ENCODE measurements at places on chromosomes 7 and 10.

GRCh38 chr7:74625446-74625845, 32.1 kb upstream of the GTF2I start:
- no peak for DNase-seq

DNA sequence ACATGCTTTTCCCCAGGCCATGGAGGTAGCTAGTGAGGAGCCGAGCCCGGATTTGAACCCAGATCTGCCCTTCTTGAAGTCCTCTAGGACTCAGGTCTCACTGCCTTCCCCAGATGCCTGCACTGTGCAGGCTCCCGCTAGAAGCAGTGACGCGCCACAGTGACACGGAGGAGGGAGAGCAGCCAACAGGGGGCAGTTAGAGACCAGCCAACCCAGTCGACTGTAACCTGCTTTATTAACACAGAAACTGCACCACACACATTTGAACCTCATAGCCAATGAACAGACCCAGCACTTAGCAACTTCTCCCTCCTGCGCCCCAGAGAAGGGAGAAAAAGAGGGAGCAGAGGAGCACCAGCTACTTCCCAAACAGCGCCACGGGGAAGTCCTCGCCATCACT, 27.4 kb downstream of the PILRA start:
- no peak for DNase-seq

DNA sequence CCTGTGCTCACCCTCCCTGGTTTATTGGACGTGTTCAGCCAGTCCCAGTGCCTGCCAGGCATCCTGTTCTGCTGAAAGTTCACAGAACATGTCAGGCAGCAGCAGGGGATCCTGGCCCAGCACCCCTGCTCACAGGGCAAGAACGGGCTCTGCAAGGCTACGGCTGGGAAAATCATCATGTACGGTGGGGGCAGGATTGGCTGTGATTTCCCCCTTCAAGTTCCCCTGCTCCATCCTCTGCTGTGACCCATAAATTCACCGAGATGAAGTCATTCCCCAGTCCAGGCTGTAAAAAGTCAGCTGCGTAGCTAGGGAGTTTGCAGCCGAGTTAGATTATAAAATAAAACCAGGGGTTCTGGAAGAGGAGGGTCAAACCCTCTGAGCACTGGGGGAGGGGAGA, 484.1 kb upstream of the ZMIZ1 start:
- DNase-seq, result no peak

DNA sequence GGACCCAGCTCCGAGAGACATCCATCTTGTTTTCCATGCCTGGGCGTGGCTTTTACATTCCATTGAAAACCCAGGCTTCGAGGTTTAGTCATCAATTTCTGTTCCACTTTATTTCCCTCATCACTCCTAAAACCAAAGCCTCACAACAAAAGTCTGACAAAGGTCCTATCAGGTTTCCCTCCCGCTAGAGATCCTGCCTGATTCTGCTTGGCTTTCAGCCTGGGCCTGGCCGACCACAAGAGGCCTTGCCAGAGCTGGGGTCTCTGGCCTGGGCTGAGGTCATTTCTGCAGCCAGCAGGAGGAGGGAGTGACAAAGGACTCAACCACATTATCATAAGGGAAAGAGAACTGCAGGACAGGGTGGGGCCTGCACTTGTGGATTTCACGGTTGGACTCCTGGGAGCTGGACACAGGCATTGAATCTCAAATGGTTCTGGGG, 167.0 kb downstream of the FANK1 start:
- peak; percentile 65 for DNase-seq

DNA sequence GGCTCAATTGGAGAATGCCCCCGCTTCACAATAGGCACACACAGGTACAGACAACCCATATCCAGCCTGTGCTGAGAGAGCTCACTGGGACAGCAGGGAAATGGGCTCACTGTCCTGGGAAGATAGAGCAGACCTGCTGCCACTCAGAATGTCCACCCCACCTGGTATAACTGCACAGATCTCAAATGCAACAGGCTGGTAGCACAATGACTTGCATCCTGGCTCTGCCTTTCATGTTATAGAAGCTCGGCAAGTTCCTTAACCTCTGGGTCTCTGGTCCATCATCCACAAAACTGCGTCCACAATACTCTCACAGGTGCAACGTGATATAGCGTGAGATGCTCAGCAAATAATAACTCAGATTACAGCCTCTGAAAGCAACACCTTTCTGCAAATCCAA, 295.4 kb downstream of the GRID1 start:
- DNase-seq, result no peak

DNA sequence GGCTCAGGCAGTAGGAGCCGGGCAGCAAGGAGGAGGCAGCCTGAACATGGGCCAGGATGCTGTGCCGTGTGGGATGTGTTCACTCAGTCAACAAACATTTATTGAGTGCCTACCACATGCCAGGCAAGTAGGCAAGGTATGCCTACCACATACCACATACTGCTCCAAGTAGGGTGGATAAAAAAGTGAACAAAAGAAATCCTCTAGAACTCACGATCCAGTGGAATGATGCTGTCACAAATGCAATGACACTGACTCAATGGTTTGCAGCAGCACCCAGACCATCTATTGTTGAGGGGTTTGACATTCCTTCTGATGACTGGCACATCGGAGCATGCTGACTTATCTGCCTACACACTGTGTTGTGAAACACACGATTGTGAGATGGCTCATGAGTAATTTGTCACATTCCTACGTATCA, 413.5 kb downstream of the NRG3 start:
- DNase-seq, result no peak

DNA sequence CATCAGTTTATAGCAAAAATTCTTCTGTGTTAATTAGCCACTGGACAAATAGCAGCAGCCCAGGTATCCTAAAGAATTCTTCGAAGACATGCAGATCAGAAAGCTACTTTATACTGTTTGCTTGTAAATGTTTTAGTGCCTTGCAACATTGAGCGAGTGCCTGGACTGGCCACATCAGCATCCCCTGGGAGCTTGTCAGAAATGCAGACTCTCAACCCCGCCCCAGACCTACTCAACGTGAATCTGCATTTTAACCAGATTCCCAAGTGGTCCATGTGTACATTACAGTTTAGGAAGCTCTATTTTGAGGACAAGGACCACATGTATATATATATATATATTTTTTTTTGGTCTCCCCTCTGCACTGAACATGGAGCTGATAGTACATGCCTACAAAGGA, 18.5 kb upstream of the PLEKHS1 start:
- DNase-seq, result no peak

DNA sequence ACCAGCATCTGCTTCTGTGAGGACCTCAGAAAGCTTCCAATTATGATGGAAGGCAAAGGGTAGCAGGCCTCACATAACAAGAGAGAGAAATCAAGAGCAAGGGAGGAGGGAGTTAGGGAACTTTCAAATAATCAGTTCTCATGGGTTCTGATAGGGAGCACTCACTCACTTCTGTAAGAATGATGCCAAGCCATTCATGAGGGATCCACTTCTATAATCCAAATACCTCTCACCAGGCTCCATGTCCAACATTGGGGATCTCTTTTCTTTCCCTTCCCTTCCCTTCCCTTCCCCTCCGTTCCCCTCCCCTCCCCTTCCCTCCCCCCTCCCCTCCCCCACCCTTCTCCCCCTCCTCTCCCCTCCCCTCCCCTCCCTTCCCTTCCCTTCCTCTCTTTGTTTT, 884.6 kb upstream of the GHITM start:
- DNase-seq, result no peak

GRCh38 chr10:3148994-3149393, 23.6 kb downstream of the PITRM1 start:
- no peak for DNase-seq

DNA sequence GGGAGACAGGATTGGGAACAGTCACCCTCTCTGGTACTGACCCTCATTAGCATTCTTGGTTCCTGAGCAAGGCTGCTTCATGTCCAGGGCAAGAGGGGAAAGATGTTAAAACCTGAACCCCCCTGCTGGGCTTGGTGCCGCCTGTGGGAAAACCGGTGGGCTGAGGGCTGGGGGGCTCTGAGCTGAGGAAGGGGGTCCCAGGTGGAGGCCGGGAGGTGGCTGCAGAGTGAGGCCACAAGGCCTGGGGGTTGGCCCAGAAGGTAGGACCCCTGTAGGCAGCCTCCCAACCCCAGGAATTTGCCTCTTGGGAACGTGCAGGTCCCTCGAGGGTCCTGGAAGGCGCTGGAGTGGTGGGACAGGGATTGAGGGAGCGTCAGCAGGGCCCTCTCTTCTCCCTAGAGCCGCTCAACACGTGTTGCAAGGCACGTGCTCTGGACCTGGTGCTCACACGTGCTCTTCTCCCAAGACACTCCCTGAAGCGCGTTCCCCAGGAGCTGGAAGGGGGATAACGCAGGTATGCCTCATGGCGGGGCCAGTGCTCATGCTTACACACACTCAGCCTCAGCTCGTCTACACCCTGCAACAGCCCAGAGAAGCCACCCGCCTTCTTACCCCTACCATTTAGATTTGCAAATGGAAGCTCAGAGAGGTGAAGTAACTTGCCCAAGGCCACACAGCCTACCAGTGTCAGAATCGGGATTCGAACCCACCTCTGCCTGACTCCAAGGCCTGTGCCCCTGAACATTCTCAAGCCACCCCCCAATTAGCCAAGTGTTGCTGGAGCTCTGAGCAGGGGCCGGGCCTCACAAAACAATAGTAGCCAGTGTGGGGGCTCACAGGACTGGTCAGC, 64.4 kb downstream of the LHPP start:
- no peak for DNase-seq

- no peak for DNase-seq
Observed at GRCh38 chr7:108012499-108013430, 9.8 kb upstream of the LAMB1 start.

DNA sequence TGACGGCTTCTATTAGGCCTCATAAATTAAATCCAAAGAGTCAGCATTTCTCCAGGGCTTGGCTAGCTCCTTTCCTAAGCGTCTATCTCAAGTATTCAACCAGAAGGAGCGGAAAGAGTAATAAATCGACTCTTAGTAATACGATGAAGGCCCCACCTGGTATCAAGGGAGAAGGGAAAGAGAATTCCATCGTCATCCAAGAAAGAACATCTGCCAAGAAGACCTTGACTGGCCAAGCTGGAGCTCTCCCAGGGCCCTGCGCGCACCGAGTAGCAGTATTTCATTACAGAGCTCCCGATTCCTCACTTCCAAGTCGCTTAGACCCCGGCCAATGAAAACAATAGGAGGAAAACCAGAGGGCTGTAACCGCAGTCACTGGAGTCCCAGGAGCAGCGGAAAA, 178.0 kb upstream of the FRMD4A start:
- DNase-seq, result no peak

GRCh38 chr7:106678795-106679152, 17.8 kb upstream of the CCDC71L start:
- no peak for DNase-seq

GRCh38 chr7:102288285-102288930, 1.7 kb downstream of the SH2B2 start:
- DNase-seq, result no peak

DNA sequence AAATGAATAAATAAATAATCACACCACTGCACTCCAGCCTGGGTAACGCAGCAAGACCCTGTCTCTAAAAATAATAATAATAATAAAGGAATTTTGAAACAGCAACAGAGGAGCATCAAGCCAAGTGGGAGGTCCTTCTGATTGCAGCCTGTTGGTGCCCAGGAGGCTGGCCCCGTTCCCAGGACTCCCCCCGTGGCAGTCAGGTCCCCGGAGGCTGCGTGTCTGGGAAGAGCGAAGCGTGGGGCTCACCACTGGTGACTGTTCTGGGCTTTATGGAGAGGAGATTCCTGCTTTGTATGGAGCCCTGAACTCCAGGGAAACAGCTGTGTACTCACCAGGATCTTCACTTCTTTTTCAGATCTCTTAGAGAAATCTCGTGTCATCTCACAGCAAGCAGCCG, 19.3 kb upstream of the MYH16 start:
- no peak for DNase-seq

DNA sequence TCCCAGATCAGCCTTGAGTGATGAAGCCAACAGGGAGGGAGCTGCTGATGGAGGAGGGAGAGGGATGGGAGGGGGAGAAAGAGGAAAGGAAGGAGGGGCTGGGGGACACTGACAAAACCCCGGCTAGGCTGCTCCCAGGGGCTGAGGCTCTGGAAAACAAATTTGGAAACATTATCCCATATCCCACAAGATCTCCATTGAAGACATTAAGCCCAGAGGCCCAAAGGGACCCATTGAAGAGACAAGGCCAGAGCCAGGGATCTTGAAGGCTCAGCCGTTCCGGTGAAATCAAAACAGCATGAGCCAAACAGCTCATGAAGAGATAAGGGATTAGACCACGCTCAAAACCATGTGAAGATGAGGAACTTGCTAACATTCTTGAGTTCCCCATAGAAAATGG, 184.3 kb upstream of the ITGB1 start:
- DNase-seq, result no peak

DNA sequence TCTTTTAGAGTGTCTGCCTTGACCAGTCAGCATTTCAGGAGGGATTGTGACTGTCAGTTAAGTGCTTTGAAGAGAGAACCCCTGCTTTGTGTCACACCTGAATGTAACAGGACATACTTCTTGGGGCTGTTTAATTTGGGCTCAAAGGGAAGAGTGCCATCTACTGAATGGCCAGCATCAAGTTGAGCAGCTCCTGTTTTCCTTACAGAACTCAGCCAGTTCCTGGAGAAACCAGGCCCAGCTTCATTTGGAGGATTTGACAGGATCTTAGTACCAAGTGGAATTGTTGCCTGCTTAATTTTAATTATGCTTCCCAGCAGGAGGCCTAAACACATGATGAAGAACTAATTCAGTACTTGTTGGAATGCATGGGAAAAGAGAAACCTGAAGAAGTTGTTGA, 8.3 kb downstream of the ADD3 start:
- peak; percentile 10 for DNase-seq

GRCh38 chr10:33477291-33478088, 143.0 kb upstream of the NRP1 start:
- no peak for DNase-seq

GRCh38 chr7:51311166-51311565, 5.4 kb downstream of the COBL start:
- DNase-seq, result no peak

DNA sequence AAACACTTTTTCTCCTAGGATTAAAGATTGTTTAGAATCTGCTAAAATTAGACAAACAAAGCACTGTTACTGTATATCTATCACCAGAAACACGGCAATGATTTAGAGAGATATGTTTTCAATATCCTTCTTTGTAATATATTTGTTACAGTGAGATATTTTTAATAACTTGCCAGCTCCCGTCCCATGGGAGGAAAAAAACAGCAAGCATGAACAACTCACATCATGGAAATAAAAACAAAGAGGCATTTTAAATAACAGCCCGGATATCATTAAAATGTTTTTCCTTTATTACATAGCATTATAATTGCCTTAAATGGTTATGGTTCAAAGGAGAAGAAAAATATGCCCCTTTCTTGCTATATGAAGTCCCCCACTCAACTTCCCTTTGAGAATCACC, 272.1 kb downstream of the BMPER start:
- DNase-seq, result no peak

GRCh38 chr7:88455696-88456095, 149.0 kb upstream of the STEAP4 start:
- DNase-seq, result no peak

GRCh38 chr7:17391366-17391765, 92.9 kb downstream of the AHR start:
- no peak for DNase-seq

DNA sequence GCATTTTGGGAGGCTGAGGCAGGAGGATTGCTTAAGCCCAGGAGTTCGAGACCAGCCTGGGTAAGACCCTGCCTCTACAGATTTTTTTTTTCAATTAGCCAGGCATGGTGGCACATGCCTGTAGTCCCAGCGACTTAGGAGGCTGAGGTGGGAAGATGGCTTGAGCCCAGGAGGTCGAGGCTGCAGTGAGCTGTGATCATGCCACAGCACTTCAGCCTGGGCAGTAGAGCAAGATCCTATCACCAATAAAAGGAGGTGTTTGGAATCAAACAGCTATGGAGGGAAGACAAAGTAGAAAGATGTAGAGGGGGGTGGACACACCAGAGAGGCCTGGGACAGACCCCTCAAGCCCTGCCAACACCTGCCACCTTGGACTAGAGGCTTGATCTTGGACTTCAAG, 9.1 kb upstream of the TNRC18 start:
- DNase-seq, result no peak

All from GM04504 (cell line).